ENCODE measurements at places on chromosomes 5 and 9.

GRCh38 chr5:138438724-138439476 lies at the start of gene REEP2:
Gene REEP2, plus strand, starts transcription at chr5:138439057. Its CDS starts 152 bp downstream, at chr5:138439209.
- DNase-seq, result no peak

DNA sequence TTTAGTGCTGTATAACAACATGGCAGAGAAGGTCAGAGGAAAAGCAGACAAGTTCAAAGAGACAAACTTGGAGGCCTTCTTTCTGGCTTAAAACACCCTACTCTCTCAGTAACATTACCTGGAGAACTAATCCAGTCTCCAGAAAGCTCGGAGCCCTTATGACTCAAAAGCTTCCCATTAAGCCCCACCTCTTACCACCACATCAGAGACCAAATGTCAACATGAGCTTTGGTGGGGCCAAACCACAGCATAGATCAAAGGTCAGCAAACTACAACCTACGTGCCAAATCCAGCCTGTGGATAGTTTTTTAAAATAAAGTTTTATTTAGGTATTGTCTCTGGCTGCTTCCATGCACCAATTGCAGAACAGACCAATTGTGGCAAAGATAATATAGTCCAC lies 589.9 kb downstream of the DNAH5 start:
- DNase-seq, result no peak

- DNase-seq, result no peak
Measured at GRCh38 chr9:2904242-2904930, 60.5 kb upstream of the PUM3 start.

DNA sequence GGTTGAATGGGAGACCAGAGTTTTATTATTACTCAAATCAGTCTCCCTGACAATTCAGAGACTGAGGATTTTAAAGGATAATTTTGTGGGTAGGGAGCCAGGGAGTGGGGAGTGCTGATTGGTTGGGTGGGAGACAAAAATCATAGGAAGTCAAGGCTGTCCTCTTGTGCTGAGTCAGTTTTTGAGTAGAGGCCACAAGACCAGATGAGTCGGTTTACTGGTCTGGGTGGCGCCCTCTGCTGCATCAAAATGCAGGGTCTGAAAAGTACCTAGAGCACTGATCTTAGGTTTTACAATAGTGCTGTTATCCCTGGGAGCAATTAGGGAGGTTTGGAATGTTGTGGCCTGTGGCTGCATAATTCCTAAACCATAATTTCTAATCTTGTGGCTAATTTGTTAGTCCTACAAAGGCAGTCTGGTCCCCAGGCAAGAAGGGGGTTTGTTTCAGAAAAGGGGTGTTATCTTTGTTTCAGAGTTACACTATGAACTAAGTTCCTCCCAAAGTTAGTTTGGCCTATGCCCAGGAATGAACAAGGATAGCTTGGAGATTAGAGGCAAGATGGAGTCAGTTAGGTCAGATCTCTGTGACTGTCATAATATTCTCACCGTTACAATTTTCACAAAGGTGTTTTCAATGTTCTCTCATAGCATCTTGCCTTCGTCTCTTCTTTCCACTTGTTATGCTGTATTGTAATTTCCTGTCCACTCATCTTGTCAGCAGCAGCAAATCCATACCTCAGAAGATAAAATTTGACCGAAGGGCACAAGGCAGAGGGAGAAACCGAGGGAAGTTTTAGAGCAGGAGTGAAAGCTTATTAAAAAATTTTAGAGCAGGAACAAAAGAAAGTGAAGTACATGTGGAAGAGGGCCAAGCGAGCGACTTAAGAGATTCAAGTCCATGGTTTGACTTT lies 59.2 kb upstream of the CLINT1 start:
- peak; percentile 67 for DNase-seq

- DNase-seq, result no peak
Measured at GRCh38 chr5:132198571-132198970, 29.1 kb downstream of the P4HA2 start.

- DNase-seq, result no peak
Measured at GRCh38 chr5:1171340-1171941, 30.0 kb upstream of the SLC6A19 start.

- DNase-seq, result no peak
Measured at GRCh38 chr9:137613259-137613658, 5.5 kb upstream of the EHMT1 start.

DNA sequence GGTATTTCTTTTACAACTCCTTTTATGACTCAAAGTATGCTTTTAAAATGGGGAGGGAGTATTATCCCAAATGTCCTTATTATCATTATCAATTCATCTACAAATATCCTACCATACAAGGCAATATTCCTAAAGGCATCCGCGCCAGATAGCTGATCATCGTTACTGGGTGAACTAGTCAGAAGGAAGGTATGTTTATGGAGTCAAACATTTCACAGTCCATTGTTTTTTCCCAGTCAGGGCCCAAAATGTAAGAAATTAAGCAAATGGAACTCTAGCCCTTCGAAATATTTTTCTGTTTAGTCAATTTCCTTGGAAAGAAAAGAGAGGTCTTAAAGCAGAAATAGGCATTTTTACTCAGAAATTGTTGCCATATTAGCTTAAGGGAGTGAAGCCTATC lies 188.5 kb upstream of the CCNG1 start:
- DNase-seq, result no peak

DNA sequence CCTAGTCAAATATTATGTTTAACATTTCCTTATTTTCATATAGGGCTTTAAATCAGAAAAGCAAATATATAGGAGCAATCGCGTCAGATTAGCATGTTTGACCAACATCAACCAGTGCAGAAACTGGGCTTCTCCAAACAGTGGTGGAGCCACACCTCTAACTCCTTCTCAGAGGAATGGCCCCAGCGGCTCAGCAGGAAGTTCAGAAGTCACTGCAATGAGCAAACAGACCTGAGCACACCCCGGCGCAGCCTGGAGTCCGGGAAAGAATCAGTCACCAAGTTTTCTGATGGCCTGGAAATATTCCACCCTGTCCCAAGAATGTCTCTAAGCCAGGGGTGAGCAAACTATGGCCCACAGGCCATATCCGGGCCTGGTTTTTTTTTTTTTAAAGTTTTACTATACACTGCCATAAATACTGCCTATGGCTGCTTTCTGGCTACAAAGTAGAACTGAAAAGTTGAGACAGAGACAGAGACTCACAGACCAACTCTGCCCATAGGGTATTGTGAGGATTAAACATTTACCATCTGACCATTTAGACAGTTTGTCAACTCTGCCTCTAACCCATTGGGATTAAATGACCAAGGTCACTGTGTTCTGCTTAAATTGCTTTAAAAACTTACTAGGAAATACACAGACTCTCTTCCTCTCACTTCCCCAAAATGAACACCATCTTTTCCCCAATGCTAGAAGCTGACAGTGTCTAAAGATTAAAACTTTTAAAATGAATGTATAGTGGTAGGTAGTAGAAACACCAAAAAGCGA lies 5.4 kb downstream of the GOLM1 start:
- DNase-seq, result no peak

GRCh38 chr9:110916403-110916802 lies 121.9 kb downstream of the LPAR1 start:
- no peak for DNase-seq

DNA sequence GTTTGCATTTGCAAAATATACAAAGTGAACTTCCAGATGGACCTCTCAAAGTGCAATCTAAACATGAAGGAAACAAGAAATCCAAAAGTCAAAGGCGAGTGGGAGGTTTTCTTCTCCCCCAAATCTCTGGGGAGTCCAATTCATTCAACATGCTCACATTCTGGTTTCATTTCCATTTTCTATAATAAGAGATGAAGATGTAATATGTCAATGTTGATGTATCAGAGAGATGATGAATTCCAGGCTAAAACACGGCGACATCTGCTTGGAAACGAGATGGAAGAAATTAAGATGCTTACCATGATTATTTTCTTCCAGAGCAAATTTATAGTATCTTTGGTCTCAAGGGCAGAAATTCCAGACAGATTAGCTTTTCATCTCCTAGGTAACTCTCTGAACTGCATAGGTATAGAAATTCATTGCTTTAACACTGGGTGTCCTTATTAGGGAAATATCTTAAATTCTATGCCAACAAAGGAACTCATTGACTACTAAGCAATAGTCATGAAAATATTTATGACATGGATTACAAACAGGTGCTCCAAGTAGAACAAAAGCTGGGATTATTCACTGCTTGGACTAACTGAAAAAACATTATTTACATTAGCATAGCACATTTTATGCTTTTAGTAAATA lies 287.9 kb downstream of the SEC61B start:
- DNase-seq, result no peak

DNA sequence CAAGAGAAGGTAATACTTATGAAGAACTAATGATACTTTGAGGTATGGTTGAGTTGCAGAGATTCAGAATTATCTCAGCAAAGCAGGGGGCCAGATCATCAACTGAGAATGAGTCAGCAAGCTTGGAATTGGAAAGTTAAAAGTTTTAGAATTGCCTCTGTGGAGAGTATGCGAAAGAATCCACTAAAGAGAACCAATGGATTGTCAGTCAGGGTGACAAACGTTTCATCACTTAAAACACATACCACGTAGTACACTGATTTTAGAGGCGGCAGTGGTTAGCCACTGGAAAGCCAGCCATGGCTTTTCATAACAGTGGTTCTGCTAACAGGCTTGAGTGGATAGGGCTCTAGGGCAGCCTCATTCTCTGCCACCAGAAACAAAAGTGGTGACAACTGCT lies 30.7 kb downstream of the AOPEP start:
- peak; percentile 69 for DNase-seq

DNA sequence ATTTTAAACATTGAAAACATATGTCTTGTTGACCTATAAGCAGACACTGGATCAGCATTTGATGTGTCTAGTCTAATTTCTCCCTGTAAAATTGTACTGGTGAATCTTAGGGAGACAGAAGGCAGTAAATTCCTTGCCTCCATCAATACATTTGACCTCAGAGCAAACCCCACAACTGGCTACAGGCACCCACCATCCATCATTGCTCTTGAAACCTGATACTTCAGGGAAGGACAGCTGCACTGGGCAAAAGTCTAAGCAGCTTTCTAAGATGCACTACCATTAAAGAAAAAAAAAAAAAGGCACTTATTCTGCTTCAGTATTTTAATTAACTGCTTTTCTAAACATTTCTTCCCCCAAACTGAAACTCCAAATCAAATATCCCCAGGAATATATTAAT lies 1051.3 kb upstream of the DMAC1 start:
- no peak for DNase-seq

GRCh38 chr9:5549658-5550650 lies 39.6 kb downstream of the PDCD1LG2 start:
- DNase-seq, result peak; percentile 28

DNA sequence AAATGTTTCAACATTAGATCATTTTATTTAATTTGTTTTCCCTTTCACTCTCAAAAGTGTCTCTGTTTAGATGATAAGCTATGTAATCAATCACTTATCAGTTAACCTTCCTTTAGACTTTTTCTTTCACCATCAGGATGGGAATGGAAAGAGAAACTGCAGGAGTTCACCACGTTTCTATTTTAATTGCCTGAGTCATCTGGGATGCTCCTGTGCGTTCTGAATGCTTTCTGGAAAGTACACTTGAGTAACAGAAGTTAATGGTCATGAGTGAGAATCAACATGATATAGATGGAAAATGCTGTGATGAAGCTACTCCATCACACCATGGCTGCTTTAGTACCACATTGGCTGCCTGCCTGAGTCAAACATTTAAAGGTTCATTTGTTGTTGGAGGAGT lies 783.3 kb upstream of the CDH9 start:
- no peak for DNase-seq

DNA sequence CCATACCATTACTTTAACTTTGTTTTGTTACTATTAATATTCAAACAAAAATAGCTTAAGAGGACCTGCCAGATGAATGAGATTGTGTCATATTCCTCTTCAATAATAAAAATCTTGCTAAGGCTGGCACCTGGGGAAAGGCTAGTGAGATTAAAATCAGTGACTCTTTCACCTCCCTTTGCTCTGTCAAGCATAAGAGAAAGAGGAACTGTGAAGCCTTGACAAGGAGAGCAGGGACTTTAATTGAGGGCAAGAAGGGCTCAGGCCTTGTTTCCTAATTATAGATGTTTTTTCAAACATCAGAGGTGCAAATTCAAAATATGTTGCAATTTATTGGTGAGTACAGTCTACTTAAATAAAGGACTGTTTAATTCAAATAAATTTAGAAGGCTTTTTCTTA lies 91.7 kb downstream of the SPATA31D1 start:
- no peak for DNase-seq

- no peak for DNase-seq
Measured at GRCh38 chr5:157106630-157107461, 2.0 kb downstream of the HAVCR2 start.

DNA sequence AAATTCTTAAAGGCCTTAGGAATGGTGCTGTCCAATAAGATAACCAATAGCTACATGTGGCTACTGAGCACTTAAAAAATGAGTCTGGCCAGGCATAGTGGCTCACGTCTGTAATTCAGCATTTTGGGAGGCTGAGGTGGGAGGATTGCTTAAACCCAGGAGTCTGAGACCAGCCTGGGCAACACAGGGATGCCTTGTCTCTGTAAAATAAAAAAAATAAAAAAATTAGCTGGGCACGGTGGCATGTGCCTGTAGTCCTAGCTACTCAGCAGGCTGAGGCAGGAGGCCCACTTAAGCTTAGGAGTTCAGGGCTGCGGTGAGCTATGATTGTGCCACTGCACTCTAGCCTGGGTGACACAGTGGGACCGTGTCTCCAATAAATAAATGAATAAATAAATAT lies 1.3 kb upstream of the SLC22A5 start:
- DNase-seq, result no peak

DNA sequence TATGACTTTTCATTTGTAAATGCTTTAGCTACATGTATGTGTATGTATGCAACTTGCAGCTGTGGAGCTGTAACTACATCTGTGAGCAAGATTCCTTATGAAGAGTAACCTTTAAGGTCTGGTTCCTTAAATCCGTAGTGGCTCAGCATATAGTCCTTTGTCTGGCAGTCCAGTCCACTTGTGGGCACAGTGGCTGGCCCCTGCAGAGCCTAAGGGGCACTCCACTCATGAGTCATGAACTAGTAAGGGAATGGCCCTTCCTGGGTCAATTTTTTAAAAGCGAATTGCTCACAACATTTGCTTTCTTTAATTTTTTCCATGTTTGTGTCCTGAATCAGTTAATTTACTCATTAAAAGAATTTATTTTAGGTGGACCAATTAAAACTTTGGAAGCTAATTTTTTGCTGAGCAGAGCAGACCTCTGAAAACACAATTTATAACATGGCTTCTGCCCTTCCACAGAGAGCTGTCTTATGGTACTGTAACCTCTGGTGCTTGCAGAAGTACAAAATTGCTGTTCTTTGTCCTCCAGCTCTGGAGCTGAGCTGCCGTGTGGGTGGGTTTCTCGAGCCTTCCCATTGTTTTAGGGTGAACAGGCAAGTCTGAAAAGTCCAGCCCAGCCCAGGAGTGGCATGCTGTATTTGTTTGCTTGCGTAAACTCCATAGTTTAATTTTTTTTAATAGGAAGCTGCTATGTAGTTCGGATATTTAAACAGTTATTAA lies 110.1 kb downstream of the MVB12B start:
- DNase-seq, result no peak

- peak; percentile 16 for DNase-seq
Measured at GRCh38 chr5:59317023-59317773, 576.3 kb downstream of the PDE4D start.

GRCh38 chr9:110583237-110583636 lies 3.7 kb upstream of the SVEP1 start:
- no peak for DNase-seq

- no peak for DNase-seq
Measured at GRCh38 chr5:168007286-168007685, 284.2 kb upstream of the WWC1 start.
